Mesothelial cell of epicardium (in vitro differentiated cells): ENCODE measurements at places on chromosomes 16 and 17. TPM values are rescaled to one million over a fixed set of nuclear protein-coding genes. Genes with fewer than 3 reads are reported as not detected.

The CES3 gene
- 4.8 to 5.4 TPM (median 5.1 TPM) in 3 replicates for total RNA-seq

The SUMO2 gene
- 542 to 571 TPM (median 565 TPM) in 3 replicates for total RNA-seq

The KCNJ16 gene
- 0.18 to 0.33 TPM (median 0.29 TPM) in 3 replicates for total RNA-seq

GRCh38 chr17:57309479-57309878, 53.2 kb downstream of the MSI2 start:
- peaks cover 21% of the 10 kb centered on the region for H3K36me3 ChIP-seq
- no peaks in the 10 kb centered on the region for H3K4me1 ChIP-seq
- no peaks in the 10 kb centered on the region for H3K27me3 ChIP-seq
- H3K4me3 ChIP-seq = no peak overlapping the region

DNA sequence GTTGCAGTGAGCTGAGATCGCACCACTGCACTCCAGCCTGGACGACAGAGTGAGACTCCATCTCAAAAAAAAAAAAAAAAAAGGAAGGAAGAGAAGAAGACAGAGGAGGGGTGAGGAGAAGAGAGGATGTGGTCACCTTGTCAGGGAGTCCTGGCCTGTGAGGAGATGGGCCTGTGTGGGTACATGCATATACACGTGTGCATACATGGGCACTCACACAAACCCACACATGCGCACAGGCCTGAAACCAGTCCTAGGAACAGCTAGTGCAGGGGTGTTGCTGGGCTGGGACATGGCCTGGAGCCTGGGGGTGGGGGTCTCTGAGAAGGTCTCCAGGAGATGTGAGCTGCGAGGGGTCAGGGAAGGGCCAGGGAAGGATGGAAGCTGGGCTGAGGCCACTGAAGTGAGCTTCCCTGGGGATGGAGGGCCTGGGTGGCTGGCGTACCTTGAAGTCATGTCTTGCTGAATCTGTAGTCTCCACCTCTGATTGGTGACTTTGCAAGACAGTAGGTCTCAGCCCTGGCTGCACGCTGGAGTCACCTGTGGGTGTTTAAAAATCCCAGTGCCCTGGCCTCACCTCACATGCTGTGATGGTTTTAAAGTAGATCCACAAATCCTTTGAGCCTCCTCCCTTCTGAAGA, 72.4 kb downstream of the MRM1 start:
- no peak for DNase-seq
- no peaks in the 10 kb centered on the region for H3K4me1 ChIP-seq
- no peaks in the 10 kb centered on the region for H3K36me3 ChIP-seq
- no peak overlapping the region for H3K4me3 ChIP-seq
- peaks cover 35% of the 10 kb centered on the region for H3K27me3 ChIP-seq
- H3K27ac ChIP-seq = no peak overlapping the region

- no peak for DNase-seq
- H3K4me3 ChIP-seq = no peak overlapping the region
- no peaks in the 10 kb centered on the region for H3K4me1 ChIP-seq
- H3K27ac ChIP-seq = no peak overlapping the region
- peaks cover 21% of the 10 kb centered on the region for H3K36me3 ChIP-seq
- no peaks in the 10 kb centered on the region for H3K27me3 ChIP-seq
Observed at GRCh38 chr17:39915559-39915958, 2.9 kb downstream of the GSDMB start.

DNA sequence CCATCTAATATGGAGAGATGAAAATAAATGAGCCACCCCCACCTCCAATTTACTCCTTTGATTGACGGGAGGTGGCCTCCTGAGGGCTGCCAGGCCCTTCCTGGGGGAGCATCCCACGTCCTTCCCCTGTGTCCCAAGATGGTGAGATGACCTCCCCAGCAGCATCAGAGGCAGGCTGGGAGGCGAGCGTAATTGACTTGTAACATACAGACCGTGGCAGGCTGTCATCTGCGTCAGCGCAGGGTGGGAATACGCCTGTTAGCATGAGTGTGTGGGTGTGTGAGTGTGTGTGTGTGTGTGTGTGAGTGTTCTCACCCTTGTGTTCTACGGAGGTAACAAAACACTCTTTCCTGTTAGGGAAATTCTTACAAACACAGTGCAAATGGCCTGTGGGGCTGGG, 156.9 kb upstream of the CIBAR2 start:
- peaks cover 22% of the 10 kb centered on the region for H3K4me1 ChIP-seq
- H3K27me3 ChIP-seq = peaks cover 3% of the 10 kb centered on the region
- H3K36me3 ChIP-seq = no peaks in the 10 kb centered on the region
- no peak overlapping the region for H3K4me3 ChIP-seq
- H3K27ac ChIP-seq = no peak overlapping the region

GRCh38 chr16:13517841-13518240, 402.1 kb upstream of the ERCC4 start:
- no peak overlapping the region for H3K27ac ChIP-seq
- H3K27me3 ChIP-seq = peaks cover 2% of the 10 kb centered on the region
- H3K36me3 ChIP-seq = no peaks in the 10 kb centered on the region

DNA sequence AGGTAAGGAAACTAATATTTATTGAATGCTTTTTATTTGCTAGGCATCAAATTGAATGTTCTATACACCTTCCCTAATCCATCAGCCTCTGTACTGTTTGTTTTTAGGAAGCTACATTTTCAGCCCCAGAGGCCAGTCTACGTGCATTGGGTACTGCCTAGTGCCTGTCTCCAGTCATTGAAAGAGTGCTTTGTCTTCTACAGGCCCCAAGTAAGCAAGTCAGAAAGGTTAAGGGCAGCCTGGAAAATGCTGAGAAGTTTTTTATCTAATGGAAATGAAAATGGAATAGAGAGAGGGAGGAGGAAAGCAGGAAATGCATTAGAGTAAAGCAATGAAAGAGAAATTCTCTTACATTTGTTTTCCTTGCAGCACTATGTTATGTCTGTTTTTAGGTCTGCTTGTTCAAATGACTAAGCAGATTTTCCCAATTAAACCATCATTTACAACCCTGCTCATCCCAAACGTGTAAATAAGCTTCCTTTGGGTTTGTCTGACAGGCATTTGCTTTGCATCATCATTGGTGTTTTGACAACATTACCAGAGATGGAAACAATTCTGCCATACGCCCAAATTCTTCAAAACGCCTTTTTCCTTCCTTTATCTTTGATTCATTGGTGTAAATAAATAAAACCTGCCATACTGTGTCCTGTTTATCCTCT, 116.0 kb upstream of the GOT2 start:
- no peaks in the 10 kb centered on the region for H3K36me3 ChIP-seq
- H3K4me1 ChIP-seq = no peaks in the 10 kb centered on the region
- no peak overlapping the region for H3K27ac ChIP-seq
- H3K27me3 ChIP-seq = peaks cover 27% of the 10 kb centered on the region

DNA sequence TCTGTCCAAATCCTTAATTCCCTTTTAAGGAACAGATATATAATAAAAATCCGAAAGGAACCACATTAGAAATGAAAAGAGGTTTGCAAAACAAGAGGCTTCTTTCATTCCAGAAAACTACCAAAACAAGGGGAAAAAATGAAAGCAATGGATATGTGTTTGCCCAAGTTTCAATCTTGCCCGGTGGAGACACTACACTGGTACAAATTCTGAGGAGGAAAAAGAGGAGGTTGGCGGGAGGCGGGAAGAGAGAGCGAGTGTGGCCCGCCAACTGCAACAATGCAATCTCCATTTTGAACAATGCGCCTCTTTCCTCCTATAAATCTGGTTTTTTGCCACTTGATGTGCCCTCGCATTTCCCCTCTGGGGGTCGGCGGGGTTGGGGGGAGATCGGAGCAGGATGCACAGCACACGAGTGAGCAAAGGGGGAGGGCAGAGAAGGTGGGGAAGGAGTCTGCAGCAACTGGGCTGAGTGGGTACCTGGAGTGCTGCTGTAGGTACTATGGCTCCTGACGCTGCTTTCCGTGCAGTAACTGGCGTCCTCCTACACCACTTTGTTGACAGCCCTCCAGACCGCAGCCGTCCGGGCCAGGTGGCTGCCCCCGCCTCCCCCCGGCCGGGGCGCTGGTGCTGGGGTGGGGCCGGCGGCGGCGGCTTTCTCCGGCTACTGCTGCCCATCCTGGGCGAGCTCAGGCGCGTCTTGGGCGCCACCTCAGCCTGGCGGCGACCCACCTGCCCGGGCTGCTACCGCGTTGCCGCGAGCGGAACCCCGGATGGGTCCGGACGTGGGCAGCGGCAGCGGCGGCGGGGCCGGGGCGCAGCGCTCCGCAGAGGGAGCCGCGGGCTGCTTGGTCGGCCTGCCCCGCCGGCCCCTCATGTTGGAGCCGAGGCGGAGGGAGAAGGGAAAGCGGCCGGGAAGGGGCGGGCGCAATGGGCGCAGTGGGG, 93.8 kb upstream of the PLEKHM1 start:
- peak overlapping the region; percentile 93 for H3K27ac ChIP-seq
- peaks cover 30% of the 10 kb centered on the region for H3K4me1 ChIP-seq

DNA sequence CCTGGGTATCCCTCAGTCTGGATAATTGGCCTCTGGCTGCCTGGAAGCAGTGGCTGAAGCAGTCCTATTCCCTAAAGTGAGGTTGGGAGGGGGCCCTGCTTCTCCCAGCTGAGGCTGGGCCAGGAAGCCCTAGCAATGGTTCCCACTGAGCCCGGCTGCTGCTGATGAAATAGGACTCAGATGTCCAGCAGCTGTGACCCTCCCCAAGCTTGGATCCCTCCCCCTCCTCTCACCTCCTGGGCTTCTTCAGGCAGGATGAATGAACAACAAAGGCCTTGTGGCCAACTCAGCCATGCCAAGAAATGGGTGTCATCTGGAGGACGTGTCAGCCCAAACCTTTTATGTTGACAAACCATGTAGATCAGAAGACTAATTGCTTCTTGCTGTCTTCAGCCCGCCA, 42.0 kb downstream of the AXIN2 start:
- H3K4me1 ChIP-seq = peaks cover 48% of the 10 kb centered on the region
- H3K27me3 ChIP-seq = no peaks in the 10 kb centered on the region
- H3K36me3 ChIP-seq = no peaks in the 10 kb centered on the region
- no peak overlapping the region for H3K27ac ChIP-seq
- DNase-seq = no peak
- H3K4me3 ChIP-seq = no peak overlapping the region

- H3K4me3 ChIP-seq = no peak overlapping the region
- H3K27ac ChIP-seq = no peak overlapping the region
Observed at GRCh38 chr17:1979182-1979985, 45.8 kb downstream of the RTN4RL1 start.

GRCh38 chr17:51152766-51153209, 571 bp upstream of the NME1 start:
- no peak overlapping the region for H3K27ac ChIP-seq
- peaks cover 14% of the 10 kb centered on the region for H3K36me3 ChIP-seq
- H3K4me1 ChIP-seq = peaks cover 4% of the 10 kb centered on the region
- DNase-seq = no peak
- no peak overlapping the region for H3K4me3 ChIP-seq

DNA sequence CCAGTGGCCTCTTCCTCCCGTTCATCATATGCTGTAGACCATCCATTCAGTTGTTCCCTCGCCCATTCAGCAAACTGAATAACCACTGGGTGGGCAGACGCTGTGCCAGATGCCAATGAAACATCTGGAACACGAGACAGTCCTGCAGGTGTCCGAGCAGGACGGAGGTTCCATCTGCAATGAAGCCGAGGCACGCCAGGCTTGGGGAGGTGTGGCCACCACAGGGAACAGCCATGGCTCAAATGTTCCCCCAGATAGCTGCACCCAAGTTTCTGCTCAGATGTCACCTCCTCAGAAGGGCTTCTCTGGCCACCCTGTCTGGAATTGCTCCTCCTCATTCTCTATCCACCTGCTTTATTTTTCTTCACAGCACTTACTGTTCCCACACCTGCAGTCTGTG, 30.5 kb downstream of the UBE2O start:
- DNase-seq = no peak
- H3K27ac ChIP-seq = no peak overlapping the region
- peaks cover 7% of the 10 kb centered on the region for H3K4me1 ChIP-seq
- no peaks in the 10 kb centered on the region for H3K27me3 ChIP-seq
- peaks cover 7% of the 10 kb centered on the region for H3K36me3 ChIP-seq
